ENCODE measurements at places on chromosomes 4 and X. TPM values are rescaled to one million over a fixed set of nuclear protein-coding genes. Genes with fewer than 3 reads are reported as not detected.

MMRN1 gene
- total RNA-seq: 67.4 TPM

PARM1 gene
- total RNA-seq: 78.0 TPM

VEGFC gene
- 19.0 TPM for total RNA-seq

ELF4 gene
- total RNA-seq: 23.8 TPM

GRID2 gene
- total RNA-seq: not detected

ANXA10 gene
- not detected for total RNA-seq

DNA sequence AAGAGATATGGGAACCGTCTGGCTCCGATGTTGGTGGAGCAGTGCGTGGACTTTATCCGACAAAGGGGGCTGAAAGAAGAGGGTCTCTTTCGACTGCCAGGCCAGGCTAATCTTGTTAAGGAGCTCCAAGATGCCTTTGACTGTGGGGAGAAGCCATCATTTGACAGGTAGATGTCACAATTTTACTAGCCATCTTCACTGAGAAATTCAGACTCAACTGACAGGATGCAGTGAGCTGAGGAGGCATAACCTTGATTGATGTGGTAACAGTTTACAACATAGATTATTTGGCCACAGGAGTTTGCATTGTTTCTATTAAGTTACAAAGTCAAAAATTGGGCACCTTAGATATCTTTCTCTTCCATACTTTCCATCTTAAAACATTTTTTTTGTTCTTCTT is 417.7 kb downstream of the MAPK10 start:
- no peaks in the 10 kb centered on the region for H3K36me3 ChIP-seq
- no peak for DNase-seq
- H3K4me3 ChIP-seq: no peak overlapping the region
- no peaks in the 10 kb centered on the region for H3K27me3 ChIP-seq
- no peak overlapping the region for H3K27ac ChIP-seq
- no peaks in the 10 kb centered on the region for H3K4me1 ChIP-seq

DNA sequence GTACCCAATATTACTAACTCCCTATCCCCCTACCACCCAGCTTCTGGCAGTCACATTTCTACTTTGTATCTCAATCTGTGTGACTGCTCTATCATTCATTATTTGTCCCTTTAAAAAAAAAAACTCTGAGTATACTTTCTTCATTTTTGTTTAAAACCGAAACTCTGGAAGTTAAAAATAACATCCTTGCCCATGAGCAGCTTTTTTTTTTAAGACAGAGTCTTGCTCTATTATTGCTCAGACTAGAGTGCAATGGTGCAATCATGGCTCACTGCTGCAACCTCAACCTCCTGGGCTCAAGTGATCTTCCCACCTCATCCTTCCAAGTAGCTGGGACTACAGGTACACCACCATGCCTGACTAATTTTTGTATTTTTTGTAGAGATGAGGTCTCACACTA is 15.8 kb downstream of the UBE2K start:
- no peaks in the 10 kb centered on the region for H3K36me3 ChIP-seq
- no peak overlapping the region for H3K27ac ChIP-seq
- no peak overlapping the region for H3K4me3 ChIP-seq
- DNase-seq: no peak
- no peaks in the 10 kb centered on the region for H3K27me3 ChIP-seq
- peaks cover 17% of the 10 kb centered on the region for H3K4me1 ChIP-seq

- H3K36me3 ChIP-seq: peaks cover 60% of the 10 kb centered on the region
- no peak overlapping the region for H3K4me3 ChIP-seq
- H3K27ac ChIP-seq: peak overlapping the region; percentile 13
- no peak for DNase-seq
Observed at GRCh38 chr4:87356832-87357526, 34.0 kb downstream of the HSD17B11 start.

- no peak overlapping the region for H3K4me3 ChIP-seq
- H3K36me3 ChIP-seq: no peaks in the 10 kb centered on the region
- H3K27ac ChIP-seq: no peak overlapping the region
- H3K4me1 ChIP-seq: no peaks in the 10 kb centered on the region
- no peaks in the 10 kb centered on the region for H3K27me3 ChIP-seq
Observed at GRCh38 chr4:156422576-156422975, 468.9 kb upstream of the CTSO start.

GRCh38 chr4:10181745-10182445 is 65.3 kb upstream of the WDR1 start:
- no peaks in the 10 kb centered on the region for H3K36me3 ChIP-seq
- no peak for DNase-seq
- H3K27ac ChIP-seq: no peak overlapping the region
- no peak overlapping the region for H3K4me3 ChIP-seq
- no peaks in the 10 kb centered on the region for H3K27me3 ChIP-seq
- H3K4me1 ChIP-seq: no peaks in the 10 kb centered on the region

Data from upper lobe of right lung (tissue), 1 donor.